ENCODE measurements at places on chromosomes 7 and 10.

GRCh38 chr10:2917926-2918325 lies 149.4 kb upstream of the PFKP start:
- DNase-seq: no peak

- DNase-seq: no peak
Measured at GRCh38 chr7:158270856-158271413, 316.7 kb downstream of the PTPRN2 start.

DNA sequence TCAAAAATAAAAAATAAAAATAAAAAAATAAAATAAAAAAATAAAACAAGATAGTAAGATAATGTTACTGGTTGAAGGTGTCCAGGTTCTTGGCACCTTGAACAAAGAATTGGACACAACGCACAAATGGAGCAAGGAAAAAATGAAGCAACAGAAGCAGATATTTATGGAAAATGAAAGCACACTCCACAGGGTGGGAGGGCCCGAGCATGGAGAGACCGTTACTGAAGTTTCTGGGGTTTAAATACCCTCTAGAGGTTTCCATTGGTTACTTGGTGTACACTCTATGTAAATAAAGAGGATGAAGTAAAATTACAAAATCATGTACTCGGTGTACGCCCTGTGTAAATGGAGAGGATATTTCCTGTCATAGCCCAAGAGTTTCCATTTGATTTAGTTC lies 15.7 kb upstream of the PFKP start:
- no peak for DNase-seq

DNA sequence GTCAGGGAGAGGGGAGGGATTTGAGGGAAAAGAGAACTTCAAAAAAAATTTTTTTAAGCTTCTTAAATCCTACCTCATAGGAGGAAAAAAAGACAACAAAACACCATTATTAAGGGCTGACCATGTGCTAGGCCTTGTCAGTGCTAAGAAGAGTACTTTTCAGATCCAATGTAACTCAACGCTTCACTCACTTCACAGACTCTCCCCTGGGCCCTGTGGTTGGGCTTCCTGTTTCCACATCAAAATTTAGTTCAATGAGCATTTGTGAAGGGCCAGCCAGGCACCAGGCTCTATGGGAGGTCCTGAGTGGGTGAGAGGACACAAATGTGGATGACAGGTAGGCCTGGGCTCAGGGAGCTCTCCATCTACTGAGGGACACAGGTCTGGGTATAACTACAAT lies 249.8 kb downstream of the PTEN start:
- no peak for DNase-seq

DNA sequence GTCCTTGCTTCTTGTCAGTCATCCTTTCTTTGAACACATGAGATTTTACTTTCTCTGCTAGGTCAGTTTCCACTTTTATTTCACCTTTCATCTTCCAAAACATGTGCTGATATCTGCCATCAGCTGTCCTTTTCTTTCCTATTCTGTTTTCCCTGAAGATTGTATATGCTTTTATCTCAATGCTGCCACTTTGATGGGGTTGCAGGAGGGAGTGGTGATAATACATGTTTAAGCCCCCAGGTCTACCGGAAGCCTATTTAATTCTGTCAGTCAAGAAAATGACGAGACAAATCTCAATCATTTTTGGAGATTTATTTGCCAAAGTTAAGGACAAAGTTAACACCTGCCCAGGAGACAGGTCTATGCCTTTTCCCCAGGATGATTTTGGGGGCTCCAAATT lies 73.8 kb downstream of the MRPL32 start:
- no peak for DNase-seq

DNA sequence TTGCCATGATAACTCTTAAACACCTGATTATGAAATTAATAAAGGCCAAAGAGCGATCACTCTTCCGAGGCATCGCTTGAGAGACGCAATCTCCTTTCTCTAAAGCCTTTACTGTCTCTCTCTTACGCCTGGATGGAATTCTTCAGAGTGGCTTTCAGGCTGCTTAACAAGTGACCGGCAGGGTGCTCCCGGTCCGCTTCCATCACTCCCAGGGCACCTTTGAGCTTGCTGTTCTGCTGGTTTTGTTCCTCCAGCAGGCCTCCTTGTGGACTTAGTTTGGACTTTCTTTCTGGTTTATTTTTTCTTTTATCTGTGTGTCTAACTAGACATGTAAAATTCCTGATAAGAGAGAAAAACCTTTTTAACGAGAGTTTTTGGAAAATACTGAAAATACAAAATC lies 60.9 kb downstream of the MRPL32 start:
- no peak for DNase-seq

DNA sequence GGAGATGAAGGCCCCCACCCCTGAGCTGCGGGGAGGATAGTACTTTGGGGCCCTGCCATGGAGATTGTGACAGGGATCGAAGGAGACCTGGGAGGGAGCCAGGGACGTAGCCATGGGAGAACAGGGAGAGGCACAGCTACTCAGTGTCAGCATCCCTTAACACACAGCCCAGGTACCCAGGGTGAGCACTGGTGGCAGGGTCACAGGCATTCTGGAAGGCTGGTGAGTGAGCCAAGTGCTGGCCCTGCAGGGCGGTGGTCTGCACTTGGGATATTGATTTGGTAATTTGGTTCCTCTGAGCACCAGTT lies 39.8 kb downstream of the VWA2 start:
- DNase-seq: no peak

GRCh38 chr10:50417886-50418830 lies 166.8 kb upstream of the ASAH2 start:
- DNase-seq: peak; percentile 37

DNA sequence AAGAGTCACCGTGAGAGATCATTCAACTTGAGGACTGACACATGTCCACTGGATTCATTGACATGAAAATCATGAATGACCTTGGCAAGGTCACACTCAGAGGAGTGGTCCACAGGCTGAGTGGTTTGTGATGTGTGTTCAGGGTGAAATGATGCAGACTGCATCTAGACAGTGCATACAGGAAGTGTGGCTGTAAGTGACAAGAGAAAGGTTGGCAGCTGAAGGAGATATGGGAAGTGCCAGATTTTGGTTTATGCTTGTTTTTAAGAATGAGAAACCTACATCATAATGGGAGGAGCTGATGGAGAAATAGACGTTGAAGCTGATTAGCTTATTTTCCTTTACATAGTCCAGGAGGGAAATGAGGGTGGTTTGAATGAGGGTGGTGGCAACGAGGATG lies 64.8 kb upstream of the VIPR2 start:
- DNase-seq: no peak

DNA sequence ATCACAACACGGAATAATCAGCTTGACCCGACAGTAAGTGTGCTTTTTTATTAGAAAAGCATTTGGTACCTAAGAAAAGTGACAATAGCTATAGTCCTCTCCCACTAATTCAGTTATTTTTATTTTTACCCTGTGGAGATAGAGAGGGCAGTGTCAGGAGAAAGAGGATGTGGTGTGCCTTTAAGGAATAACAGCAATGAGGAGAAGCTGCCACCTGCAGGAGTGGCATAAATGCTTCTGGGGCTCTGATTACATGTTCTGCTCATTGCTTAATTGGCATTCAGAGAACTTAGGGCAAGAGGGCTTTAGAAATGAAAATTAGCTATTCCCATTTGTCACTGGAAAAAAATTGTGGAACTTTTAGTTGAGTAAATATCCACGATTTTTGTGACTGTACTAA lies 60.1 kb downstream of the DENND11 start:
- no peak for DNase-seq

- DNase-seq: peak; percentile 38
Measured at GRCh38 chr7:5396542-5396941, 27.1 kb downstream of the TNRC18 start.

GRCh38 chr10:88386821-88387773 lies 196.0 kb downstream of the RNLS start:
- no peak for DNase-seq
